M059J (cell line): ENCODE measurements at places on chromosomes 2 and 18.

DNA sequence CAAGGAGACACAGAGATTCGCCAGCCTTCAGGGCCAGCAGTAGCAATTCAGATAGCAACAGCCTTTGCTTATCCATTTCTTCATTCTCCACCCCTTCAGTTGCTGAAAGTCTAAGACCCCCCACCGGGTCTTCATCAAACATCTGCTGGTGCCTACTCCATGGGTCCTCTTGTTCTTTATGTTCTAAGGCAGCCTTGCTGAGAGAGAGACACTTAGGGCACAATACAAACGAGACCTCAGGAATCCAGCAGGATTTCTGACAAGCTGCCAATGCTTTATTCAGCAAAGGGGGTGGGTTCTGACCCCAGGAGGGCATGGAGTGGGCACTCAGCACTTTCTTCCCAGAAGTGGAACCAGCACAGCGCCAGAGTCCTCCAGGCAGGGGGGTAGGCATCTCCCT is 36.2 kb upstream of the CNGA3 start:
- DNase-seq: no peak

DNA sequence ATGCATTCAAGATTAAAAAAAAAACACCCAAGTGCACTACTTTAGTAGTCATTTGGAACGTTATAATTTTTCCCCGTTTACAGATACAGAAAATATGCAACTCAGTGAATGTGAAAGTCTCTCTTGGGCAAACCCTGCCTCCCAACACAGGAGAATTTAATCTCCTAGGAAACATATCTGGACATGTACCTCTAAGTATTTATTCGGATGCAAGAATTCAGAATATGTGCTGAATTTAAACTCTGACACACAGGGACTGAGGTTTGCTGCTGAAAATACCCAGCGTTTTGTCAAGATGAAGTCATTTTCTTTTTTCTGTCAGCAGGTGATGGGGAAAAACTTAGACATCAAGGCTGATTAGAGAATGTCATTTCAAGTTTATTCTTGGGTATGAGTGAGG is 105.4 kb downstream of the ACKR3 start:
- DNase-seq: peak; percentile 48

DNA sequence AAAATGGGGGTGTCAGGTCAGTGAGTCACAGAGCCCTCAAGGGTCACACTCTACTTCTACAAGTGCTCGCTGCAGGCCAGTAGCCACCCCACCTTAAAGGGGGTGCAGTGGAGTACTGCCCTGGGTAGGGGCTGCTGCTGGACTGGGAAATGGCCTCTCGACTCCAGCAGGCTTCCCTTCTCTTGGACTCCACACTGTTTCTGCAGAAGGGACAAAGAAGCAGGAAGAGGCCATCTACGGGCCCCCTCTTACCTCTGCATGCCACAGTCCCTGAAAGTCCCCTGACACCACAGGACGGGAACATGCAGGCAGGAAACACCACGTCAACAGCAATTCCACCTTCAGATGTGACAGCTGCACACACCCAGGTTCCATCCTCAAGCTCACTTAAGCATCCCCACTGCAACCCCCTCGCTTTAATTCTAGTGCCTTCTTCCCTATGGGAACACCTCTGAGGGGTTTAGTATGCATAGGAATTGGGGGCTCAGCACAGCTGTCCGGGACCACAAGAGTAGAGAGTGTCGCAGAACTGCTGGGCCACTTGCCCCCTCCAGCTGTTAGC is 22.3 kb downstream of the SNED1 start:
- DNase-seq: no peak

DNA sequence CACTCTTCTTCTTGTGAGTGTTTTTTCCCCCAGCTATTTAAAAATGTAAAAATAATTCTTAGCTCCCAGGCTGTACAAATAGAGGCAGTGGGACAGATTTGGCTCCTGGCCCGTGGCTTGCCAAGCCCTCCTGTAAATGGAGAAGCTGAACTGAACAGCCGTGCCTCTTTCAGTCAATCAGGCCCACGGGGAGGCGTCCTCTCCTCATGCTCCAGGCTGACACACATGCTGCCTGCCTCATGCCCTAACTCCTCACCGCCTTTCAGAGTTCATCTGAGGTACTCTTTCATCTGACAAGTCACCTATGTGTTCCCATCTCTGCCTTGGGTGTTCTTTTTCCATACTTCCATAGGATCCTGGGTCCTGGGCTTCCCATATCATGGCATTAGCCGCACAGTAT is 58.9 kb downstream of the BMP10 start:
- DNase-seq: no peak

- peak; percentile 7 for DNase-seq
Observed at GRCh38 chr2:135337071-135337470, 193.9 kb downstream of the ZRANB3 start.

DNA sequence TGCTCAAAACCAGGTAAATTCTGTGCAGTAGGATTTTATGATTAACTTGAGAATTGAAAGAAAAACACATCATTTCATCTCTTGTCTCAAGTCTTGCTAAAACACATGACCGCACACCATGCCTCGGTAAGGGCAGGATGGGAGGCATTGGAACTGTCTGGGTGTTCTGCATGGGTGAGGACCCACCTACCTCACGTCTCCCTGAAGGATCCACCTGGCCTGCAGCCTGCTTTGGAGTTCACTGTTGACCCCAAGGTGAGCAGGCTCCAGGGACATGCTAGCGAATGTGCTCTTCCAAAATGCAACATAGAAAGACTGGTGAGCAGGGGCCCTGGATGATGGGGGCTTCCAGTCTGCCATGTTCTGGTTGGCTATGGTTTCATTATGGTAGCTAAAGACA is 131.5 kb downstream of the NCK2 start:
- DNase-seq: no peak

GRCh38 chr2:36165132-36165531 is 190.4 kb upstream of the CRIM1 start:
- no peak for DNase-seq

GRCh38 chr2:98464772-98465310 is 20.2 kb downstream of the INPP4A start:
- DNase-seq: no peak

DNA sequence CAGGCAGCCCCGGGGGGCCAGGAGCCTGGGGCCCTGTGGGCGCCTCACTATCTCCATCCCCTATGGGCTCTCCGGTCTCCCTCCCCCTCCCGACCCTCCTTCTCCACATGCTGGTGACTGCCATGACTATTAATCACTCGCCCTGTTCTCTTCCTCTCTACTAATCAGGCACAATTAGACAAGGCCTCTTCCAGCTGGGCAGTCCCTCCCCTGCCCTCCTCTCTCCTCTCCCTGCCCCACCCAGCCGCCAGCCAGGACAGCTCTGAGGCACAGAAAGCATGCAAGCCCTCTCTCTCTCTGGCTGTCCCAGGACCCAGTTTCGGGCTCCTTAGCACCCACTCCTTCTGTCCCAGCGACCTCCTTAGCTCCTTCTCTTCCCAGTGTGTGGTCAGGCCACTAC is 5.8 kb downstream of the ASIC4 start:
- no peak for DNase-seq

DNA sequence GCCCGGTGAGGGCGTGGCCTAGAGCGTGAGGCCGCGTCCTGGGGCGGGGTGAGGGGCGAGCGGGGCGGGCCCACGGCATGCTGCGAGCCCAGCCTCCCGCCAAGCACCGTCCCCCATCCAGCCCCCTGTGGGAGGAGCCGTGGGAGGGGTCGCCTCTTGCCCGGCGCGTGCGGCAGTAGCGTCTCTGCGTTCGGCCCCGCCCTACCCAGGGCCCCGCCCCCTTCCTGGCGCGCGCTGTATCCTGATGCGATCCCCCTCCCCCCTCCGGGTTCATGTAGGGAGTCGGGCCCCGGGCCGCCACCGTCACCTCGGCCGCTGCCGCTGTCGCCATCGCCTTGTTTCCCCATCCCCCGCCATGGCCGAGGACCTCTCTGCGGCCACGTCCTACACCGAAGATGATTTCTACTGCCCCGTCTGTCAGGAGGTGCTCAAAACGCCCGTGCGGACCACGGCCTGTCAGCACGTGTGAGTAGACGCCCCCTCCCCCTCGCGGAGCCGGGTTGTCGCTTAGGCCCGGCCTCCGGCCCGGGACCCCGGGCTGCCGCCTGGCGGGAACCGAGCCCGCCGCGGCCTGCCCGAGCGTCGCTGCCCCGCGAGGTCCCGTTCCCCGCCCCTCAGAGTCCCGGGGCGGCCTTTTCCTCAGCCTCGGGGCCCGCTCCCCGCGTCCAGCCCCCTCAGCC is 888 bp downstream of the RNF138 start:
- DNase-seq: peak; percentile 94

GRCh38 chr2:1420746-1421480 is 7.7 kb downstream of the TPO start:
- no peak for DNase-seq

DNA sequence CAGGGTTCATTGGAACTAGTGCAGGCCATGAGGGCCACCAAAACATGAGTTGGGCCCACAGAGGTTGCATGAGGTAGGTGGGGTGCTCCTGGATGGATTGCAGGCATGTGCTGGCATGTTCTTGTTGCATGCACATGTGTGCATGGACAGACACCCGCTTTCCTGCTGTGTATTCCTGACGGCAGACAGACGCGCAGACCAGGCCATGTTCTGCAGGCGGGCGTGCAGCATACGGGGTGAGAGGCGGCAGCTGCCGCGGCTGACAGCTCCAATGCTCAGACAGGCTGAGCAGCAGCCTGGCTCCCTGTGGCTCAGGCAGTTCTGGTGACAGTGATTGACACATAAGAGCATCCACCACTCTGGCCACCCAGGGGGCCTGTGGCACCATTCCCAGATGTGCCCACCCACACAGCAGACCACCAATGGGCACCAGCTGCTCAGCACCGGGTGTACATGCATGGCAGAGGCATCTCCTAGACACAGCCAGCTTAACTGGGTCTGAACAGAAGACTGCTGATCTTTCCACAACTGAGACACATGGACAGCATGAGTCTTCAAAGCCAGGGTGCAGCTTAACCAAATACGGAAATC is 21.2 kb downstream of the HS1BP3 start:
- no peak for DNase-seq

DNA sequence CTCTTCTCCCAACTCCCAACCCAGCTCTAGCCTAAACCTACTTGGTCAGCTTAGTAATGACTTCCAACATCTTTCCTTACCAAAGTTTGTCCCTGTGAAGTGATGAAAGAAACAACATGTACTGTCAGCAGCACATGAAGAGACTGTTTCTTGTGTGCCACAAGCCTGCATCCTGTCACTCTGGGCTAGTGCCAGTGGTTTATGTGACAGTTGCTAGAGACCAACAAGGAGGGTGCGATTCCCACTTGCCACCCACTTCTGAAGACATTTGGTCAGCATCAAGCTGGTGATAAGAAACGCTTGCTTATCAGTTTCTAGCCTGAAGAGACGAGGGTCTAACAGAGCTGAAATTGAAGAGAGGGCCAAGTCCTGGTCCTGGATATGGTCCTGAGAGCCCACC is 132.6 kb downstream of the COL4A4 start:
- no peak for DNase-seq

GRCh38 chr2:222568865-222569264 is 87.0 kb downstream of the FARSB start:
- peak; percentile 70 for DNase-seq

- no peak for DNase-seq
Observed at GRCh38 chr2:15835991-15836688, 104.2 kb upstream of the MYCN start.

- peak; percentile 66 for DNase-seq
Observed at GRCh38 chr2:26299471-26300101, 46.4 kb upstream of the SELENOI start.

- DNase-seq: no peak
Observed at GRCh38 chr2:35374845-35375244, 980.7 kb upstream of the CRIM1 start.

GRCh38 chr18:30455741-30456140 is 586.8 kb downstream of the DSC3 start:
- no peak for DNase-seq

DNA sequence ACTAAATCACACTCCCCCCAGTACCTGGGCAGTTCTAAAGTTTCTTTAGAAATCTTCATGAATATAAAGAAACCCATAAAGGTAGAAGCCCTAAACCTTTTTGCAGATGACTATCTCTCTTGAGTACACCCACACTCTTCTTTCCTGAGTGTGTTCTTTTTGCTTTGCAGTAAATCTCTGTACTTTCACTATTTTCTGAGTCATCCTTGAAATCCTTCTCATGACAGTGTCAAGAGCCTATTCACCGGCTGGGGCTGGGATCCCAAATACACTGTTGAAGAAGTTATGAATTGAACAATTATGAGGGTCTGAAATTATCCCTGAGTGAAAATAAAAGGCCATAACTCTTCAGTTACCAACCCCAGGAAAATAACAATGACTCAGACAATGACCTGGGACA is 133.9 kb upstream of the CCDC195 start:
- peak; percentile 16 for DNase-seq

DNA sequence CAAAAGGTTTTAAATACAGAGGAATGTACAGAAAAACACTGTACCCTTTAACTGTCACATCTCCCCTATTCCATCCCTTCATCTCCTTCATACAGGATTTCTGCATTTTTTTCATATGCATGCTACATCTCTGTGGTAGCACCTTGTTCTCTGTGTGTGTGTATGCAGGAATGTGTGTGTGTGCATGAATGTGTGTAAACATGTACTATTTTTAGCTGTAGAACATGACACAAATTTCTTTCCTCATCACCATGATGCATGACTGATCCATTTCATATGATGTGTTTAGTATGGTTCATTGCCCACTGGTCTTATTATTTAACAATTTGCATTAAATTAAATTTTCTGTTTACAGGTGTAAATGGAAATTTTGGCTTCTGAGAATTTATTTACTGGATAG is 21.5 kb upstream of the ZEB2 start:
- DNase-seq: no peak

- DNase-seq: peak; percentile 17
Observed at GRCh38 chr2:177597759-177598158, 205.2 kb downstream of the AGPS start.

DNA sequence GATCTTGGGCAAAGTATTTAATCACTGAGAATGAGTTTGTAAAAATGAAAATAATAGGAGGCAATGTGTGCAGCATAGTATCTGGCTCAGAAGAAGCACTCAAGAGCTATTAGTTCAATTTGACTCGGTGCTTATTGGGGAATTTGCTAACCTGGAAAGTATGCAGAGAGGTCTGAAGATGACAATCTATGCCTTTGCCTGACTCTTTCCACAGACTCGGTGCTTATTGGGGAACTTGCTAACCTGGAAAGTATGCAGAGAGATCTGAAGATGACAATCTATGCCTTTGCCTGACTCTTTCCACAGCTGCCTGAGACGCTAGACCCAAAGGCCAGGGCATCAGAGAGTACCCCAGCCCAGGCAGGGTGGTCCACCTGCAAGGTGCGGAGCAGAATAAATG is 12.2 kb upstream of the SH3BP4 start:
- DNase-seq: peak; percentile 15

GRCh38 chr18:48030616-48031480 is 100.4 kb upstream of the SMAD2 start:
- peak; percentile 66 for DNase-seq

- DNase-seq: peak; percentile 87
Observed at GRCh38 chr2:180761224-180761623, 219.2 kb upstream of the UBE2E3 start.

DNA sequence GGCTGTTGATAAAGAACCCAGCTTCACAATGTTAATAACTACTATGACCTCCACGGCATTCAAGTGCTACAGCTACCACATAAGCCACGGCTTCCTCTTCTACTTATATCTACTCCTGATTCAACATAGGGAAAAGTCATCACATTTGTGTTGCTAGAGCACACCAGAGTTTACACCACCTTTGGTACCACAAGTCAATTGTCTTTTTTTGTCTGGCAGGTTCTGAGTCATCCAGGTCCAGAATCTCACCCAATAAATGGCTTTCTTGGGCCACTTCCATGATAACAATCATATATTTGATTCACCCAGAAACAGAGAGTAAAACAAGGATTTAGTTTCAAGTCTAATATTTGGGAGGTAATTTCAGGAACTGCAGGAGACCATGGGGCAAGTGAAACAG is 480.2 kb downstream of the TMX3 start:
- peak; percentile 54 for DNase-seq
